ENCODE measurements at places on chromosomes 11 and 22.

GRCh38 chr11:124240621-124241397 is at the start of gene OR8G1:
Gene OR8G1, plus strand, starts transcription at chr11:124241095. Its CDS starts 8,581 bp downstream, at chr11:124249676.
- DNase-seq, result no peak

- DNase-seq, result no peak
Observed at GRCh38 chr11:65639623-65640482, 2.0 kb downstream of the SIPA1 start.

- no peak for DNase-seq
Observed at GRCh38 chr11:46133119-46133518, 11.9 kb upstream of the PHF21A start.

- DNase-seq, result no peak
Observed at GRCh38 chr11:581342-581741, 5.1 kb downstream of the PHRF1 start.

DNA sequence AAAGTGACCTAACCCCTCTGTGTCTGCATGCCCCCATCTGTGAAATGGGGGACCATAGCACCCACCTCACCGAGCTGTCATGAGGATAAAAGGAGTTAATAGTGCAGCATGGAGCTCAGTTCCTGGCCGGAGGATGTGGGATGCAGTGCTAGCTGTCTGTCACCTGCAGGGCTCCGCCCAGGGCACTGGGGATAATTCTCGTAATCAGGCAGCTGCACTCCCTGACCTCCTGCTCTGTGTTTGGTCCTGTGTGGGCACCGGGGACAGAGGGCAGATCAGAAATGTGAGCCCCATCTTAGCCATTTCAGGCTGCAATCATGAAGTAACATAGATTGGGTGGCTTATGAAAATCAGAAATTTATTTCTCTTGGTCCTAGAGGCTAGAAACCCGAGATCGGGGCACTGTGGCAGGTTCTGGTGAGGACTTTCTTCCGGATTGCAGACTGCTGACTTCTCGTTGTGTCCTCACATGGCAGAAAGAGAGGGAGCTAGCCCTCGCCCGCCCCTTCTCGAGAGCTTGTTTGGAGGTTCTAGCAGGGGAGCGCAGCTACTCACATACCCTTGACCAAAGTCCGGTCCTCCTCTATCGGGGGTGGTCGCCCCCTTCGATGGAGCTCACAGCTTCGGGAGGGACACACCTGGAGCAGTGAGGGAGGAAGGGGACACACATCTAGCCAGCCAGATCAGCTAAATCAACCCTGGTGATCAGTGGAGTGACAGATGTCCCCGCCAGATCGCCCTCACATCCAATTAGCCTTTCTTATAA is 3.2 kb downstream of the KCTD17 start:
- no peak for DNase-seq

GRCh38 chr11:69240332-69241074 is 53.5 kb upstream of the MYEOV start:
- DNase-seq, result peak; percentile 17

DNA sequence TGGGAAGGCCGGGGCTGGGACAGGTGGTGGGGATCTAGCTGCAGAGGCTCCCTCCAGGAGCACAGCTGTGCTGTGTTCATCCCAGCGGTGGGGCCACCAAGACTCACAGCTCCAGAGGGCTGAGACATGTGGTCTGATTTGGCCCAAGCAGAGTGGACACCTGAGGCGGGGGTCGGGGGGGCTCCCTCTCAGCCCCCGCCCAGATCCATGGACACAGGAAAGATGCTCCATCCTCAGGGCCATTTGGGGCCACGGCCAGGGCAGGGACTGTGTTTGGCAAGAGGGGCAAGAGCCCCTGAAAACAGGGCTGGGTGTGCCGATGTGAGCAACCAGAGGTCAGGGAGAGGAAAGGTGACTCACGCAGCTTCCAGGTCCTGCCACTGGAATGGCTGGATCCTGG is 219.4 kb downstream of the BRD1 start:
- no peak for DNase-seq

DNA sequence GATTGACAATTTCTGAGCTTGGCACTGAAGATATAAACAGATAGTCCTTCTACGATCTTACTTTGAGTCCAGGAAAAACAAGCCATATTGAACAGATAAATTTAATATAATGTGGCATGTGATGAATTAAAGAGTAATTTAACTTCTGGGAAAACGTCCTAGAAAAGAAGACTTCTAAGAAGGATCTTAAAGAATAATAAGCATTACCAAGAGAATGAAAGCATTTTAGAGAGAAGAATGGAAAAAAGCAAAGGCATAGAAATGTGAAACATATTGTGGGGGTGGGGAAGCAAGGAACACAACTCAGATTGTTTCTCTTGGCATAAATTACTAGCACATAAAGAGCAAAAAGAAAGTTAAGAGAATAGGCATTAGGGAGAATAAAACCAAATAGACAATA is 5.4 kb downstream of the DDIAS start:
- no peak for DNase-seq

- no peak for DNase-seq
Observed at GRCh38 chr11:69909561-69910518, 90.6 kb upstream of the FGF3 start.

GRCh38 chr11:120663142-120663541 is 151.6 kb downstream of the GRIK4 start:
- DNase-seq, result no peak

DNA sequence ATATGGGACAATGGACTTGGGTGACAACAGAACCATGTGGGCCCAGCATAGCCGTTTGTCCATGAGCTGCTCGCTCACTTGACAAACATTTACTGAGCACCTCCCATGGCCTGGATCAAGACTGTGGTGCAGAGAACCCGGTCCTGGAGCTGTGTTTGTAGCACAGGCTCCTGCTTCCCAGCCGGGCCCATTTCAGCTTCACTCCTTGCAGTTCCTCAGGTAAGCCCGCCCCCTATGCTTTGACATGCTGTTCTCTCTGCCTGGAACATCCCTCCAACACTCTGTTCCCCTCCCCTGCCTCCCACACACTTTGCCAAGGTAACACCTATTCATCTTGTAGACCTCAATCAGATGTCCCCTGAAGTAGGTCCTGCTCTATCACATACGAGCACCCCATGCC is 19.3 kb upstream of the IGSF22 start:
- no peak for DNase-seq

DNA sequence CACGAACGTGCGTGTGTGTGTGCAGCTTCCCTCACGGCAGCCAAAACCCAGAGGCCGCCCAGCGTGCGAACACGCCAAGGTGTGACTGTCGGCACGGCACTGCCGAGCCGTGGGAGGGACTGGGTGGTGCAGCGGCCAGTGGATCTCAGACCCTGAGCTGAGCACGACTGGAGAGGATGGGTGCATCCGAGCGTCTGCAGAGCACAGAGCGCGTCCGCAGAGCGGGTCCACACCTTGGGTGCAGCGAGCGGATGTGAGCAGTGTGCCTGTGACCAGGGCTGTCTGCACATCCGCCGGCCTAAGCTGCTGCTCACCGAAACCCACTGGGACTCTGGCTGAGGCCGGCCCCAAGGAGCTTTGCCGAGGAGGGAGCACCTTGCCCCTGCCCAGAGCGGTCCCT is 22.7 kb downstream of the PTDSS2 start:
- DNase-seq, result no peak

DNA sequence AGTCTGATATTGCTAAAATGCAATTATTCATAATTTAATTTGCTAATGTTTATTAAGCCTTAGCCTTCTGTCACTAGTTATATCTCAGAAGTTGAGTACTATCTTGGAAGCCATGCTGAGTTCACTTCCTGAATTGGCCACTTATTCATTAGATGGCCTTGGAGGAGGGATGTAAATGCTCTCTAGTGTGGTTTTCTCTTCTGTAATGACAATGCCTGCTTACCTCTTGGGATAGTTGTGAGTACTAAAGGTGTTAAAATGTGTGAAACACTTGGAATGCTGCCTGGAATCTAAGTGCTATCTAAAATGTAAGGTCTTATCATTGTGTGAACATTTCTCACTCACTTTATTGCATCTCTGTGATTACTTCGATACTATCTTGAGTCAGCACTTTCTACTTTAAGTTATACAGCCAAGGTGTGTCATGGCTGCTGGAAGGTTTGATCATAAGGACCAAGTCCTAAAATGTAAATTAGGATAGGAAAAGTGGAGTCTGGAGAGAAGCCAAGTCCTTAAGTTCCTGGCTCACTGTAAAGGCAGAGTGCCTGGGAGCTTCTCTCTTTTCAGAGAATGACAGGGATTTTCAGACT is 12.4 kb downstream of the GLYATL2 start:
- peak; percentile 44 for DNase-seq

DNA sequence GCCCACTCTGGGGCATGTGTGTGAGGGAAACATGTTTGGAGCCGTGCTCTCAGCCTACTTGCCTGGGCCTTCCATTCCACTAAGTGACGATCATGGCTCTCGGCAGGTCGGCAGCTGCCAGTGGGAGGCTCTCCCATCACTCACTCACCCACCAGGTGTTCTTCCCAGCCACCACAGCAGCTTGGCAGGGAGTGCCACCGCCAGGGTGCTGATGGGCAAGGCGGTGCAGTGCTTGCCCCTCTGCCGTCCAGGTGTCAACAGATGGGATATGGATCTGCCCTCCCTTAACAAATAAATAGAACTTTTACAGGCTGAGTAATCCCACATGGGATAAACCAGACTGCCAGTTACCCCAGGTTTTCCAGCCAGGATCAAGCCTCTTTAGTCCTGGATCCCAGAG is 205.5 kb upstream of the TMEM45B start:
- no peak for DNase-seq

DNA sequence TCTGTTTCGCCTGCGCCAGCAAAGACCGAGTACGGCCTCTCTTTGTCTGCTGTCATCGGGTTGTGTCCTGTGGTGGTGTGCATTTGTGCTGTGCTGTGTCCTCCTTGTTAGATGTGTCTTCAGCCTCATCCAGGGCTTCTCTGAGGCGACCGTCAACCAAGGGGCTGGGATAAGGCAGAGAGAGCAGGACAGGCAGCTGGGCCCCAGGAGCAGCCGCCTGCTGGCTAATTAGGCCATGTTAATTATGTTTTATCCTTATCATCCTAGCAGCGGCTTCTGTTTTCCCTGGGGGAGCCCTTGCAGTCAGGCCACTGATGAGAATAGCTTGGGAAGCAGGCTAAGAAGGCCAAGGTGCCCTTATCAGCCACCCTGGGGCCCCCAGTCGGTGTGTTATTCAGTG is 40.7 kb upstream of the TTC12 start:
- no peak for DNase-seq

DNA sequence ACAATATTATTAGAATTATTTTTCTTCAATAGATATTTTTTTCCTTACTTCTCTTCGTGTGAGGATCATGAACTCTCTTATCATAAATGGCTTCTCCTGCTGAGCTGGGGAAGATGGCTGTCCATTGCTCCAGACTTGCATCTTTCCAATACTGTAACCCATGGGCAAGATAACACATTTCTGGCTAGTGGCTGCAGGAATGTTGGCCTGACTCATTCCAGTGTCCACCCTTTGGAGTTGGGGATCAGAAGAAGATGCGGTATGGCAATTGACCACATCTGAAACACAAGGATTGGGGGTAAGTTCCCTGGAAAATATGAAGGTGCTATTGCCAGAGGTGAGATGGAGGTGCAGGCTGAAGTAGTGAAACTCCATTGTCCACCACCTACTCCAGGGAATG is 92.8 kb downstream of the FAR1 start:
- DNase-seq, result peak; percentile 52

DNA sequence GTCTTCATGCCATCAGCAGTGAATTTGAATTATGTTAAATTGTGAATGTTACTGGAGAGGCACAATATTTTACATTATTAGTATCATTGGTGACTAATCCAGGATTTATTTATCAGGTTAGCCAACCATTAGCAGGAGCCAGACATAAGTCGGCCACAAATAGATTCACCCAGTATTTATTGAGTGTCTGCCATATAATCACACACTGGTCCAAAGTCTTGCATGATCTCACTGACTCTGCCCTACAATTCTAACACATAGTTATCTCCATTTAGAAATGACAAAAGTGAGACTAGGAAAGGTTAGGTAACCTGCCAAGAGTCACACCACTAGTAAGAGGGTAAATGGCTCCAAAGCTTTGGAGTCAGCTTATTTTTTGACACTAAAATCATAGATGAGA is 179.6 kb downstream of the BLID start:
- DNase-seq, result peak; percentile 71

GRCh38 chr11:20873054-20873453 is 203.7 kb downstream of the NELL1 start:
- no peak for DNase-seq

DNA sequence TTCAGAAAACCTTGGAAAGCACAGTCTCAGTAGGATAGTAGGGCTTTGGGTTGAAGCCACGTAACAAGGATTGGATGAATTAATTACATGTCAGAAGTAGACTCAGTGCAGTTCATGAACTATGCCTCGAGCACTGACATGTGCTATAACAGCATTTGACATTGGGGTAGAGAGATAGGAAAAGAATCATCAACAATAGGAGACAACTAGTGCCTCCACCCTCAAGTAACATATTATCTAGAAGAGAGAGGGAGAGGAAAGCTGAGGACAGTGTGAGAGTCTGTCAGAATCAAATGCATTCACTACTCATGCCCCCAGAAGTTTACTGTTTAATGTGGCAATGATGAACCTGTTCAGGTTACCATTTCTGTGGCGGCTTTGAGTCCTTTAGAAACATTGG is 26.4 kb downstream of the MMP13 start:
- no peak for DNase-seq

- peak; percentile 28 for DNase-seq
Observed at GRCh38 chr11:94924171-94924572, 49.2 kb downstream of the CWC15 start.

DNA sequence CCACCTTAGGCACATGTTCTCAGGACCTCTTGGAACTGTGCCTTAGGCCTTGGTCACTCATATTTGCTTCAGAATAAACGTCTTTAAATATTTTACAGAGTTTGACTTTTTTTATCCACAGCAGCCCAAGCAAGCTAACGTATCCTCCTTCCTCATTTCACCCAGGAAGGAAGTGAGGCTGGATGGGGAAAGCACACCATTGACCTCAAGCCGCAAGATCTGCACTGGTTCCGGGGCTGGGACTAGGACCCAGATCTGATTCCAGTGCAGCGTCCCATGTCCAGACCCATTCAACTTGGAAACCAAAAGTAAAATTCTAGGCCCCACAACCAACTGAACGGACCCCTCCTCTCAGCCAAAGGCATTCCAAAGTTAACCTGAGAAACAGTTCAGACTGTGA is 2.4 kb upstream of the LGALS12 start:
- no peak for DNase-seq

DNA sequence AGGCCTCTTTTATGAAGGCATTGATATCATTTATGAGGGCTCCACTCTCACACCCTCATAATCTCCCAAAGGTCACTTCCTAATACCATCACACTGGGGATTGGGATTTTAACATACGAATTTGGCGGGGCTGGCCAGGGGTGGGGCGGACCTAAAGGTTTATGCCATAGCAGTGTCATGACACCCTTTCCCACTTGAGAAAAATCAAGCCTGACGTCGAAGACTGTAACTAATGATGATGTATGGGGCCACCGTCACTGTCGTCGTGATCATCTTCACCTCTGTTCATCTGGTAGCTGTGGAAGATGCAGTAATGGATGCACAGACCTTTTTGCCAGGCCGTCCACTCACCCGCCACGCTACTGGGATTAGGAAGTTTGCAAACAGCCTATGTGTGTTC is 912.1 kb downstream of the TBC1D22A start:
- no peak for DNase-seq

DNA sequence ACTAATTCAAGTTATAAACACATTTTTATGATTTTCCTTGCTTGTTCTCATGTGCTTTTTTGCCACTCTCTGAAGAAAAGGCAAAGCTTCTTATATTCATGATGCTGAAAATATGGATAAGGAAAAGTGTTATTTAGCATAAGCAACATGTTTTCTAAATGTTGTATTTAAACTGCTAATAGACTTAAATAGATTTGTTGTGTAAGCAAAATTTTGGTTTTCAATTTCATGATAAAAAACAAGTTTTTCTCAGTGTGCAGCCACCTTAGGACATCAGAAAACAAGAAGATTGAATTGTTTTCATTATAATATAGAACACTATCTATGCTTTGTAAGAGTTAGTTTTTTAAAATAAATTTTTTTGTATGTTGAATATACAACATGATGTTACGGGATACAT is 2.3 kb downstream of the OR4A16 start:
- DNase-seq, result no peak
